ENCODE measurements at places on chromosomes 16 and 17.

- no peak for DNase-seq
Measured at GRCh38 chr16:28842696-28843095, 3.5 kb downstream of the TUFM start.

GRCh38 chr17:45745601-45746494 is 38.3 kb upstream of the CRHR1 start:
- DNase-seq: no peak

- DNase-seq: no peak
Measured at GRCh38 chr16:88962478-88963152, 14.4 kb downstream of the CBFA2T3 start.

GRCh38 chr17:47945529-47946508 is 4.4 kb downstream of the PNPO start:
- no peak for DNase-seq

GRCh38 chr17:68255731-68256538 is 8.1 kb downstream of the AMZ2 start:
- DNase-seq: no peak

GRCh38 chr16:31487720-31488467 is 5.0 kb downstream of the SLC5A2 start:
- no peak for DNase-seq

- DNase-seq: no peak
Measured at GRCh38 chr17:81513372-81513752, 763 bp upstream of the ACTG1 start.

DNA sequence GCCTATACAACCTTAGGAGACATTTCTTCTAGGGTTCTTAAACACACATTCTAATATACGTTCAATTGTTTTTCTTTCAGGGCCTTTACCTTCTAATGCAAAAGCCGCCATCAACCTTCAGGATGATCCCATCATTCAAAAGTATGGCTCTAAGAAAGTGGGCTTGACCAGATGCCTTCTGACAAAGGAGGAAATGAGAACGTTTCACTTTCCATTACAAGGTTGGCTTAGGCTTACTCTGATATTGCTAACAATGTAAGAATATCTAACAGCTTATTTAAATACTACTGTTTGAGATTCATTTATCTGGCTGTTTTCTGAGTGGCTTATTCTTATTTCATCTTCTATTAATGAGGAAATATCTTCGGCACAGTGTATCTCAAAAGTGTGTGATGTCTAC is 15.4 kb downstream of the REXO5 start:
- no peak for DNase-seq

GRCh38 chr17:82647593-82648164 is 565 bp downstream of the WDR45B start:
- DNase-seq: no peak

DNA sequence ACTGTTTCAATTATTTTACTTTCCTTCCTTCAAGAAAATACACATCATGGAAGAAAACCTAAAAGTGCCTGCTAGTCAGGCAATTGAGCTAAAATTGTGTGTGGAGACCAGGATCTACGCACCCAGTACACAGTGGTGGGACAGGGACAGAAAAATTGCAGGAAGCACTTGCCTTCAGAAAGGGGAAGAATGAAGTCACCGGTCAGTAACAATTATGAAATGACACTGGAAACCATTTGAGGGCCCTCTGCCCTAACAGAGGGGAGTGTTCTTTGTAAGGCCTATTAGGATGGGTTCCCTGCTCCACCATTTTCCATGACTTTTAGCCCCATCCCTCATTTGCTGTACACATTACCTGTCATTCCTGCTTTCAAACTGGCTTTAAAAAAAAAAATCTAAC is 4.5 kb upstream of the PHAF1 start:
- DNase-seq: no peak

DNA sequence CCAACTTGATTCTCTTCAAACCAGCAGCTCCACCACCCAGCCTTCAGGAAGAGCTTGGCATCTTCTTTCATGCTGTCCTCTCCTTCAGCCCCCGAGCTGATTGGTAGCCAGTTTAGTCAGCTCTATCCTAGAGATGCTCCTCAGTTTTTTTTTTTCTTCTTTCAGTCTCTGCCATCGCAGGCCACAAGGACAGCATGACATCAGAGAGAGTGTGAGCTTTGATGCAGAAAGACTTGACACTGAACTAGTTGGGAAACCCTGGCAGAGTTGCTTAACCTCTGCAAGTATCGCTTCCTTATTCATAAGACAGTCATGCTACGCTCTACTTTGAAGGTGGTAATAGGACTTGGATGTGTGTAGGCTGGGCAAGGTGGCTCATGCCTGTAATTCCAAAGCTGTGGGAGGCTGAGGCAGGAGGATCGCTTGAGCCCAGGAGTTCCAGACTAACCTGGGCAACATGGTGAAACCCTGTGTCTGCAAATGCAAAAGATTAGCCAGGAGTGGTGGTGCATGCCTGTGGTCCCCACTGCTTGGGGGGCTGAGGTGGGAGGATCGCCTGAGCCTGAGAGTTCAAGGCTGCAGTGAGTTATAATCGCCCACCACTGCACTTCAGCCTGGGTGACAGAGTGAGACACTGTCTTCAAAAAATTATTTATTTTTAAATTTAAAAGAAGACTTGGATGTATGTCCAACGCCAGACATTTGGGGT is 2.6 kb downstream of the CD300LB start:
- DNase-seq: no peak

- no peak for DNase-seq
Measured at GRCh38 chr16:89154390-89155183, 17.0 kb upstream of the CDH15 start.

DNA sequence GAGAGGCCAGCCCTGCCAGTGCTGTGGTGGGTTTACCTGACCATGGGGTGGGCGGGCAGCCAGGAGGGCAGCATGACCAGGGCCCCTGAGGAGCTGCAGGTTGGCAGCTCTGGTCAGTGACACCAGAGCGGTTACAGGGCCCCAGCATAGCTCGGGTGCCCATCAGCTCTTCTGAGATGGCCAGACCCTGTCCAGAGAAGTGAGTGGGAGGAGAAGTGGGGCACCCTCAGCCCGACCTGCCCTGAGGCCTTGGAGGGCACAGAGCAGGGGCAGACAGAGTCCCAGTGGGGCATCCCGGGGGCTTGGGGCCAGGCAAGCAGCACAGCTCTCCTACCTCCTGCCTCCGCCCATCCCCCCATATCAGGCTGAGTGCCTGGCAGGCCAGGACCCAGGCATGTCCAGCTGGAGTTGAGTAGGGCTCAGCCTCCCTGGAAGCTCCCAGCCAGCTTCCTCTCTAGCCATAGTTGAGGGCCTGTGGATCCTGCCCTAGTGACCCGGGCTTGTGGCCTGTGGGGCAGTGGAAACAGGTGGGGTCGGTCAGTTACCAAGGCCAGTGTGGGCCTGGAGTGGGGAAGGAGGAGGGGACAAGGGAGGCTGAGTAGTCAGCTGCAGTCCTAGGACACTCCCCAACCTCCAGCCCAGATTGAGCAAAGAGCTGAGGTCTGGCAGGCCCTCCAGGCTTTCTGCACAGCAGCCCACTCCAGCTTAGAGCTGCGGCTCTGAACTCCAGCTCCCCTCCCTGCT is 83.5 kb downstream of the AMFR start:
- no peak for DNase-seq

DNA sequence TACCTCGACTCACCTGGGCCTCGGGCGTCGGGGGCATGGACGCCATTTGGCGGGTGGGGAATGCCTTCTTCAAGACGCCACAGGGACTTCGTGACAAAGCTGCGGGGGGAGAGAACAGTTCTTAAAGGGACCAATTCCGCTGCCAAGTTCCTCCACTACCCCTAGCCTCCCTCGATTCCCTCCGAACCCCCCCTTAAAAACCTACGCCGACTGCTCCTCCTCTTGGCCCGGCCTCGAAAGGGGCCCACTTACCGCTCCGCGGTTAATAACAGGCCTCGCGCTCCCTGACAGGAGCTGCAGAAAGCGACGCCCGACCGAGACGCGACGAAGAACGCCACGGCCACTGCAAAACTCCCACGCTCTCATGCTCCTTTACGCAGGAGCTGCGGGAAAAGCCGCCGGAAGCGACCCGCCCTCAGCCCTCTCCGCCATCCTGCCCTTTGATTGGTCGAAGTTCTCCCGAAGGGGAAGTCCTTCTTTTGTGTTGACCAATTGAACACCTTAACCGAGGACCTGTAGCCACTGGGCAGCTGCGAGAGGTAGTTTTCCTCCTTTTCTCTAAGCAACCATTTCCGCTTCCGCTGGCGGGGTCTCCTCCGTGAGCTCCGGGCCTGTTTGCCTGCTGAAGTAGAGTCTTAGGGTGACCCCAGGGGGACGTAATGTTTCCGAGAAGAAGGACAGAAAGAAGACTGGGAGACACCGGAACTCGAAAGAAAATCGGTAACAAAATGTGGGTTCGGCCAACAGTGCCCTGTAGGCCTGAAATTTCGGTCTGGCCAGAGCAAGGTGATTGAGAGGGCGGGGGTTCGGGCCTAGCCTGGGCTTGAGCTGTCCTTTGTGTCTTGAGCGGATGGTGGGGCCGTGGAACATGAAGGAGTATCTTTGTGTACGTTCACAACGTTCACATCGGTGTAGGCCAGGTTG is at the start of the genes NAA60 and ZNF597:
TSS of gene NAA60 (plus strand) at position 573 of the 924 bp plus-strand sequence. CDS start 32,548 bp downstream, outside the sequence.
TSS of gene ZNF597 (minus strand) at position 397 of the 924 bp plus-strand sequence. CDS start at position 46, 351 bp downstream.
- DNase-seq: peak; percentile 83

DNA sequence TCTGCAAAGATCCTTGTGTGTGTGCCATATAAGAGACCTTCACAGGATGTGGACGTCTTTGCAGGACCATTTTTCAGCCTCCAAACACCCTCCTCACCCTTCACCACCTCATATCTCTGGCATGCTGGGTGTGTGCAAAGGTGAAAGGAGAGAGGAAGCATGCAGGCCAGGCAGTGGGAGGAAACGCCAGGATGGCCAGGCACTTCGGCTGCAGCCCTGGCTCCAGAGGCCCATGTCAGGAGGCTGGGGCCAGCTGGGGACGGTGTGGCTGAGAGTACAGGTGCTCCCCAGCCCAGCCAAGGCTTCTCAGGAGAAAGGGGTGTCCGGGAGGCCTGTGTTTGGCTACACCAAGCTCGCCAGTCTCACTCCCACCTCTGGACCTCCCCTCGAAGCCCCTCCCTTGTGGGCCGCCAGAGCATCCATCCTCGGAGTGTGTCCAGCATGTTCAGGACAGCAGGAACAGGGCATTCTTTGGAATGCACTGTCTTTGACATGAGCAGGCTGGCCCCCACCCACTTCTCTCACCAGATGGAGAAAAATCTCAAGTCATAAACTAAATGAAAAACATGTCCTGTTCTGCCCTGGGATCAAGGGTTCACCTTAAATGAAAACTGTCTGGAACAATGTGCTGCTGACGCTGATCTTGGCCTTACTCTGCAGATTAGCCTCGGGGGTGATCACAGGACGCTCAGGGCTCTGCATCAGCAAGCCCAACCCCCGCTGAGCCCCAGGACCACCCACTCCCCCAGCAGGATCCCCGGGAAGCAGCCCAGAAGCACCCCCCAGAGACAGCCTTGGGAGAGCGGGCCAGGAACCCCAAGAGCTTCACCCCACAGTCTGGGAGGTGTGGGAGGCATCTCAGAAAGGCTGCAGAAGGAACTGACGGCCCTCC is 15.9 kb downstream of the PEMT start:
- peak; percentile 49 for DNase-seq

Measured in fibroblast of the conjunctiva (primary cell).